ENCODE measurements at places on chromosomes 6 and 20.

GRCh38 chr20:57450419-57450818, 59.2 kb downstream of the RBM38 start:
- DNase-seq = no peak

- no peak for DNase-seq
Measured at GRCh38 chr6:108630050-108630714, 69.5 kb downstream of the FOXO3 start.

DNA sequence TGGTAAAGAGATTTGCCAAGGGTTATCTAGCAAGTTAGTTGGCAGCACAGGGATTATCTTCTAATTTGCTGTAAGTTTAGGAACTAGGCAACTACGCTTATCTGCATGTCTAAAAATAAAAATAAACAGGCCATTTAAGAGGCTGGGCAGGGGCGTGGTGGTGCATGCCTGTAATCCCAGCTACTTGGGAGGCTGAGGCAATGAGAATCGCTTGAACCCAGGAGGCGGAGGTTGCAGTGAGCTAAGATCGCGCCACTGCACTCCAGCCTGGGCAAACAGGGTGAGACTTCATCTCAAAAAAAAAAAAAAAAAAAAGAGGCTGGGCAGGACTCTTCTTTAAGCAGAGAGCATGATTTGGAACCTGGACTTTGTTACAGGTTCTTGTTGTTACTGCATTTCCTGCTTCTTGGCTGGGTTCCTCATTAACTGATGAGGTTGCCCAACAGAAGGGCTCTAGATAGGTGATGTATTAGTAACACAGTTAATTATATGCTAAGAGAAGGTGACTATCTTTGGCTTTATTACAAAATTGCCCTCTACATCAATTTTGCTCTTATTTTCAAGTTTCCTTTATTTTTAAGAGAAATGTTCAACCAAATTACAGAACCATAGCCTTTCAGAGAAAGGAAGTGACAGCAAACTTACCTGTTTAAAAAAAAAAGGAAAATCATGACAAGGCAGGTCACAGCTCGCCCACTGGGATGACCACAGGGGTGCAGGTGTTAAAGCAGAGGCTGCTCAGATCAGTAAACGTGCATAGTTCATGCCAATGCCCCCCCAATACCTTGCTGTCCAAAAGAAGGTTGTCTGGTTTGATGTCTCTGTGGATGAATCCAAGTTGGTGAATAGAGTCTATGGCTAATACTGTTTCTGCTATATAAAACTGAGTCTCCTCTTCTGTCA, 32.5 kb downstream of the STK38 start:
- no peak for DNase-seq

DNA sequence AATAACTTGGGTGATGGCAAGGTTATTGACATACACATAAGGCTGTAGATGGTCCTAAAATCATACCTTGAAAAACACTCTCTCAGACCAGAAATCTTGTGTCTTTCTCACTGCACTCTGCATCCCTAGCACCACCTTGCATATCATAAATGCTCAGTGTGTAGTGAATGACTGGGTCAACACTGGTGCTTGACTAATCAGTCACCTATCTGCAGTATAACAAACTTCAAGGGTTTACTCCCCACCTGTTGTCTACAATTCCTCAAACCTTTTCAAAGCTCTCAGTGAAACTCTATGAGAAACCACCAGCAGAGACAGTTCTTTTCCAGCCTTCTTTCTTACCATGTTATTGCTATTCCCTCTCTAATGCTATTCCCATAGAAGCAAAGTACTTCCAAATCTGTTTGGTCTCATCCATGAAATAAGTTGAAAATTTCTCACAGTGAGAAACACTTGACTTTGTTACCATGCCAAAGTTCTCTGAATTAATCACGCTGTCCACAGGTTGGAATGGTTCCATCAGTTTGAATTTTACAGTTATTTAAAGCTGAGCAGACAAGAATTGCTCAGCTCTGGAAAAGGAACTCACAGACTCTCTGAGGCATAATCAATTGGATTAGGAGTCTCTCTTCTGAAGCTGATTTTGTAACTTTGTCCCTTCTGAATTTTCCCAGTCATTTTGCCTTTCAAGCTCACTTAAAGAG, 104.8 kb upstream of the EYA4 start:
- no peak for DNase-seq

DNA sequence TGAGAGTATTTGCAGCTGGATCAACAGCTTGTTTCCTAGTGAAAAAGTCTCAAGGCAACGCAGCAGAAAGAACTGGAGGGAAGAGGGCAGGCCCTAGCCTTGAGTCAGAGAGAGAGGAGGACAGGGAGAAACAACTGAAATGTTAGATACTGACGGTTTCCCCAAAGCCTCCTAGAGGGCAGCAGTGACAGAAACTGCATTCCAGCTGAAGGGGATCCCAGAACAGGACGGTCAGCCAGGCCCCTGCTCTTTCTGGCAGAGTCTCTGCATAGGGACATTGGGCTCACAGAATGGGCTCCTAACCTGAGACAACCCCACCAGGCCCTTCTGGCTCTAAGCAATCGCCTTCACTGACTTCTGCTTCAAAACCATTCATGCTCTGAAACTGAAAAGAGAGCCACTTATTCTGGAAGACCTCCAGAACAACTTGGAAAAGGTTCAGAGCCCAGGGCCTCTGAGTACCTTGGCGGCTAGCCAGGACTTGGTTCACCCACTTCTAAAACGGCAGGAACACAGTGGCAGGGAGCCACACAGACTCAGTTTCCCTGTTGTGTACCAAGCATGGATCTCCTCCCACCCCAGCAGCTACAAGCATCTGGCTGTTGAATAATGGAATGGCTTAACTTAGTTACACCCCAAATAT, 72.9 kb downstream of the PSMB1 start:
- DNase-seq = no peak

- peak; percentile 52 for DNase-seq
Measured at GRCh38 chr20:23205211-23205610, 119.1 kb upstream of the CD93 start.

- DNase-seq = no peak
Measured at GRCh38 chr6:42899871-42900270, 16.0 kb upstream of the PTCRA start.

- no peak for DNase-seq
Measured at GRCh38 chr6:138943089-138943625, 44.9 kb downstream of the REPS1 start.

- no peak for DNase-seq
Measured at GRCh38 chr20:63840405-63840828, 9.4 kb upstream of the ZBTB46 start.

DNA sequence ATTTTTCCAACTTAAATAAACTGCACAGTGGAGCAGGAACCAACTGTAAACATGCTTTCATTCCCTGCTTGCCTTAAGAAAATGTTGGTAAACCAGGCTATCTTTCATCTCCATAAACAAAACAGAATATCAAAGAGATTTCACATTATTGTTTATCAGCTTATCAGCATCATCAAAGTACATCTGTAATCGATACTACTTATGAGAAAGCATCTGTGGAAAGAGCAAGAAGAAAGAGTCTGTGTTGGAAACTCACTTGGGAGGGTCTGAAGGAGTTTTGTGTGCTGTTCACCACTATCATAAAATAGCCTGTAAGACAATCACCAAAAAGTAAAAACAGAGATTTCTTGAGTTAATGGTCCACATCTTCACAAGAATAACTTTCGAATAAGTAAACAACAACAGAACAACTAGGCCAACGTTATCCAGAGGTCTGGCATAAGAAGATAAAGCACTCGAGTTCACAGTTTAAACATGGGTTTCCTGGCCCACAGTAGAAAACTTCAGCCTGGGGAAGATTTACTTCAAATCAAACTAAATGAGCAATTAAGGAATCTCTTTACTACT, 47.9 kb downstream of the EPB41L2 start:
- DNase-seq = no peak

DNA sequence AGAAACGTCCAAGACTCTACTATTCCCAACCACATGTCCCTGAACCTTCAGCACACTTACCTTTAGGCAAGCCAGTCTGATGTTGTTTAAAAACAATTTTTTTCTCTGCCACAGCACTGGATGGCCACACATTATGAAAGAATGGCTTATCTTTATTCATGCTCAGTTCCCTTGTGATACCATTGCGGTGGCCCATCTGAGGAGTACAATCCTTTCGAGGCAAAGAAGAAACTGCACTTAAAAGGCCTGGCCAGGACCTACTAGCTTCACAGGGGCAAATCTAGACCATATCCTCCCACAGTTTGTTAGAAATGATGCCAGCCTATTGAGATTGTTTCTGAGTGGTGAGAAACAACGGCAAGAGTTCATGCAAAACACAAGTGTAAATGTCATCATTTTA, 88.4 kb upstream of the PLEKHG1 start:
- no peak for DNase-seq

DNA sequence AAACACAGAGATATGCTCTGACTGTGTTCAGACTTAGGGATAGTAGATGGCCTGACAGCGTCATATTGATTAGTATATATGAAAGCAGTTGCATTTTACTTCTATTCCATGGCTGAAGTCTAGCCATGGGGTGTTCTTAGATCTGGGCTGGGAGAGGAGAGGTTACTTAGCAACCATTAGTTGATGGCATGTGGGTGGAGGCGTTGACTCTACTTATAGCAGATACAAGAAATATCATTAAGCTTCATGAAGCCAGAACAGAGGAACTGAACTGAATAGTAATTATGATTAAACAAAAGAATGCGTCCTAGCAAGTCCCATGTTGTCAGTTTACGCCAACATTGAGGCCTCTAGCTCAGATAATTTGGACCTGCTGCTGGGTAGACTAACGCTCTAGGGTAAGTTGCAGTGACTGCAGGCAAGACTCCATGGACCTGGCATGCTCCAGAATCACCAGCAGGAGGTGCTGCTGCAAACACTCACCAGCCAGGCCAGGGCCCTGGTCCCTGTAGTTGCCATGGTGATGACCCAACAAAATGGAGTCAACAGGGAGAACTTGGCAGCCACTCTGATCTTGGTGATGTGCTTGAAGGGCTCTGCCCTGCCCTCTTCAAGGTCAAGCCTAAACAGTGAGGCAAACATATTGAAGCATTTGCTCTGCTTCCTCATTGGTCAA, 477.3 kb downstream of the PREX1 start:
- peak; percentile 54 for DNase-seq

DNA sequence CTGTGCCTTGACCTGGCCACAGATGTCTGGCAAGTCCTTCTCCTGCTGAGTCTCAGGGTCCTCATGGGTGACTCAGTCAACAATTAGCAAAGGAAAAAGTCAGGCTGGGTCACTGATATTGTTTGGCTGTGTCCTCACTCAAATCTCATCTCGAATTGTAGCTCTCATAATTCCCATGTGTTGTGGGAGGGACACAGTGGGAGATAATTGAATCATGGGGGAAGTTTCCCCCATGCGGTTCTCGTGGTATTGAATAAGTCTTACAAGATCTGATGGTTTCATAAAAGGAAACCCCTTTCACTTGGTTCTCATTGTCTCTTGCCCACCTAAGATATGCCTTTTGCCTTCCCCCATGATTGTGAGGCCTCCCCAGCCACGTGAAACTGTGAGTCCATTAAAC, 45.7 kb downstream of the PREX1 start:
- no peak for DNase-seq

DNA sequence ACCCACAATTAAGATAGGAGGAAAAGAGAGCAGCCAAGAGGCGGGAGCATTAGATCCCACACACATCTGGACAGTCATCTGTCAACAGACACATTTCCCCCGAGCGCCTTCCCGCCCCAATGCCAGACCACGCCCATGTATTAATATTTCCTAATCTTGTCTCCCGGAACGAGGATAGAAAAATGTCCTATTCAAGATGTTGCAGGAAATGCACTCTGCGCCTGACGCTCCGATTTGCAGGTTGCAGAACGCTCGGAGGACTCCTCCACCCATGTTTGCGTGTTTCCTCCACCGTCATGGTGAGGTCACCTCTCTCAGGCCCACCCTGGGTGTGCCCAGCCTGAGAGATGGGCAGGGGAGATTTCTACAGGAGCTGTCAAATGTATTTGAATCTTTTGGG, 215.2 kb downstream of the TAF4 start:
- no peak for DNase-seq

GRCh38 chr6:3777730-3778461, 26.4 kb upstream of the PXDC1 start:
- no peak for DNase-seq

DNA sequence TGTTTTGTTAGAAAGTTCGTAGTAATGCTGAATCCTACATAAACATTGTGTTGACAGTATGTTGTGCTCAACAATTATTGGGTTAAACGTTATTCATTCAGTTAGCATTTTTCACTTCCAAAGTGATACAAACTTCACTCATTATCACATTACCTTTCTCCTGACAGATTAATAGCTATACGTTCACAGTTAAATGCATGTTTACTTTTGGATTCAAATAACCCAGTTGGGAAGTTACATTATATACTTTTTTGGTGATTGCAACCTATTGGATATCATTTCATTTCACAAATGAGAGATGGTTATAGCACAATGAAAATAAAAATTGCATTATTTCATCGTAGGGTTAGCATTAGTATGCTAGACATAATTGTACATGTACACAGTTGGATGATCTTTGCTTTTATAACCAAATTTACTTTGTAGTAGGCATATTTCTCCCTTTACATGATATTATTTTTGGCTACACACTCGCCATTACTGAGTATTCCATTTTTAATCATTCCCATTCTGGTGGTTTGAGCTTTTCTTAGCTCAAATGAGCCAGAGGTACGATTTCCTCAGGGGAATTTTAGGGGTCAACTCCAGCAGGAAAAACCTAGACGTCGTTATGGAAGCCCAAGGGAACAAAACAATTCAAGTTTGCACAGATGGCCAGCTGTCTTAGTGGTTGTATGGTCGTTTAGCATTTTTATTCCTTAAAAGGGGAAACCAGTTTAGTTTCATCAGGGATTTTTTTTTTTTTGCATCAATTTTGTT, 2.1 kb upstream of the HIVEP1 start:
- no peak for DNase-seq

Data from HAP-1 (cell line).